Heart left ventricle (tissue), 16 donors: ENCODE measurements at places on chromosomes 5 and 9. TPM values are rescaled to one million over a fixed set of nuclear protein-coding genes. Genes with fewer than 3 reads are reported as not detected.

- H3K27ac ChIP-seq: peak overlapping the region; percentile 94
- H3K4me1 ChIP-seq: peaks cover 53% of the 10 kb centered on the region
- no peak for DNase-seq
- H3K36me3 ChIP-seq: no peaks in the 10 kb centered on the region
Measured at GRCh38 chr5:150490754-150491153, 17.2 kb upstream of the NDST1 start.

- H3K36me3 ChIP-seq: no peaks in the 10 kb centered on the region
- peak within 1 kb of the TSS; percentile 72 for H3K27ac ChIP-seq
- H3K4me3 ChIP-seq: peak within 1 kb of the TSS; percentile 45
- DNase-seq: peak; percentile 56
- H3K4me1 ChIP-seq: no peaks in the 10 kb centered on the region
Measured at GRCh38 chr5:141343242-141343952, at the start of gene PCDHGA3. TSS of gene PCDHGA3 (plus strand) at chr5:141343829. CDS start at chr5:141344034, 205 bp downstream.

Gene MAPKAP1
- 145 TPM for total RNA-seq

GRCh38 chr9:36315283-36315682 is 57.0 kb upstream of the GNE start:
- no peak overlapping the region for H3K4me3 ChIP-seq
- H3K36me3 ChIP-seq: no peaks in the 10 kb centered on the region
- H3K27me3 ChIP-seq: no peaks in the 10 kb centered on the region
- no peak overlapping the region for H3K27ac ChIP-seq
- no peak for DNase-seq

Gene ZBTB6
- 5.8 TPM for total RNA-seq

Gene ADGRD2
- total RNA-seq: not detected

Gene ANKRD31
- 0.07 TPM for total RNA-seq

- H3K36me3 ChIP-seq: no peaks in the 10 kb centered on the region
- no peaks in the 10 kb centered on the region for H3K27me3 ChIP-seq
- H3K4me1 ChIP-seq: peaks cover 4% of the 10 kb centered on the region
Measured at GRCh38 chr9:101455656-101456240, 20.2 kb upstream of the ALDOB start.

Gene C5orf52
- not detected for total RNA-seq

DNA sequence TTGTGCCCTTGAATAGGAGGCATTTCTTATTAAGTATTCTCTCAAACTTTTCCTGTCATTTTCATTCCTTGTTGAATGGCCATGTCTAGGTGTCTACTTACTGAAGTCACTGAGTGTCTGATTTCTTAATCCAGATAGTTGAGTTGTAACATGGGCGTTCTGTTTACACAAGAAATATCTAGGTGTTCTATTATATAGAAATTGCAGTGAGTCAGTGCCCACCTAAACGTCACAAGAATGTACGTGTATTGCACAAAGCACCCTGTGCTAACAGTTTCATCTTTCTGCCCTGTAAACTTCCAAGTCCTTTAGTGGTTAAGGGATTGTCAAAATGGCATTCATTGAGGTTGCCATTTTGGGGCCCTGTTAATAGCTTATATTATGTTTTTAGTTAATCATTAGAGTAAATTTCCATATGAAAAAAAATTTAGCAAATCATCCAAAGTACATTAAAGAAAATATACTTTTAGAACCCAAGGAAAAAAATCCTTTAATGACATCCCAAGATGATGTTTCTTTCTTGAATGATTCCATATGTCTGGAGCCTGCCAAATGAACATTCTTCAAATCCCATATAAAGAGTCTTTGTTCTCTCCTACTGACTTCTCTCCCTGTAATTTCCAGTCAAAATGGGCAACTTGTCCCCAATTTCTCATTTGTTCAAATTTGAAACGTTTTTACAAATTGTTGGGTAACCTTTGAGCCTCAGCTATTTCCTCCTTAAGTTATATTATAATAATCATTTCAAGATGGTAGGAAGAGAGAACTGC is 114.2 kb downstream of the GOLPH3 start:
- H3K4me1 ChIP-seq: peaks cover 8% of the 10 kb centered on the region
- no peak overlapping the region for H3K27ac ChIP-seq
- no peak for DNase-seq
- peaks cover 62% of the 10 kb centered on the region for H3K36me3 ChIP-seq
- H3K27me3 ChIP-seq: no peaks in the 10 kb centered on the region
- H3K4me3 ChIP-seq: no peak overlapping the region

DNA sequence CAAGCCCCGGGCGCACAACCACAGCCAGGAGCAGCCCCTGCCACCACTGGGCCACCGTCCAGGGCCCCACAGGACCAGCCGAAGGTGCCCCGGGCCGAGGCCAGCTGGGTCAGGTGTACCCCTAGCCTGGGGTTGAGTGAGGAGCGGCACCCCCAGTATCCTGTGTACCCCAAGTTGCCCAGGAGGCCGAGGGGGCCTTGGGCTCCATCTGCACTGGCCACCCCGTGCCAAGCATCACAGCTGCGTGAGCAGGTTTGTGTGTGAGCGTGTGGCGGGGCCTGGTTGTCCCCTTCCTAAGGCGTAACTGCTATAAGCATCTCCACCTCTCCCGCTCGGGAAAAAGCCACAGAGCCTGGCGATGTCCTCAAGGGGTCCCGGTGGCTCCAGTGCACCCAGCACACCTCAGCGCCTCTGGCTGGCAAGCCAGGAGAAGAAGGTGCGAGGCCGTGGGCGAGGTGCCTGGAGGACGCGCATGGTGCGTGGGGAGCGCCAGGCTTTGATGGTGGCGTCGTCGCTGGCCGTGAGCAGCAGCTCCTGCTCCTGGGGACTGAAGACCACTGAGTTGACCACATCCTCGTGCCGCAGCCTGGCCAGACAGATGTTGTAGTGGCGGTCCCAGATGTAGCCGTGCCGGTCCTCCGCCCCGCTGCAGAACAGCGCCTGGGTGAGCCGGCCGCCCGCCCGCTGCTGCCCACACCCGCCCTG is 3.9 kb downstream of the FBXW5 start:
- H3K27me3 ChIP-seq: no peaks in the 10 kb centered on the region
- peak overlapping the region; percentile 75 for H3K27ac ChIP-seq
- H3K4me1 ChIP-seq: peaks cover 32% of the 10 kb centered on the region
- no peak for DNase-seq
- H3K4me3 ChIP-seq: no peak overlapping the region
